GM12891 (cell line): ENCODE measurements at places on chromosomes 12 and 14.

DNA sequence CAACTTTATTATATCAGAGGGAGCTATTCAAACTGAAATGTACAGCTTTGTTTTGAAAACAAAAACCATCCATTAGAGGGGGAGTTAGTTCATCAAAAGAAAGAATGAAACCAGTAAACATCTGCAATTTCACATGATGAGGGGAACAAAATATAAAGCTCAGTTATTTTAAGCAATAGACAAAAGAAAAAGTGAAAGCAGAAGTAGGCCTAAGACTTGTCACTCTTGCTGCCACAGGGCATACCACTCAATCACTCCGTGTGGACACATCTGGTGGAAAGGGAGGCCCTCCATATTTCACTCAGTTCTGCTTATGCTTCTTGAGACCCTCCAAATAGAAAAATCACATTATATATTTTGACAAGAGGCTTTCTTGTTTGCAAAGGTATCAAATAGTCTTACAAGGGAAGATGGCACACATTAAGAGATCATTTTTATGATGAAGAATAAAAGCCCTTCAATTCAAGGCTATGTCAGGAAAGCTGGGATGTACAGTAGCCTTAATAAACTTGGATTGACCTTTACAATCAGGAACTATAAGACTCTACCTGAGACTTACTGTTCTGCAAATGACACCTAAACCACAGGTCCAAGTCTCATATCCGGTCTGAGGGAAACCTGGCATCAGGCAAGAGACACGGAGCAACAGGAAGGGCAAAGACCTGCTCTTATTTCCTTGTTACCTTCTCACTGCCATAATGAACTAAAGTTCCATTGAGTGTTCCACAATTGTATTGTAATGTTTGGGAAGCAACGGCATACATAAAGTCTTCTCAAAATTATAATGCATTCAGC is 222.5 kb upstream of the GRIP1 start:
- DNase-seq, result peak; percentile 4

GRCh38 chr12:63935361-63935760 is 90.9 kb downstream of the SRGAP1 start:
- DNase-seq, result no peak

GRCh38 chr14:101028971-101029667 is 125.6 kb upstream of the RTL1 start:
- DNase-seq, result no peak

DNA sequence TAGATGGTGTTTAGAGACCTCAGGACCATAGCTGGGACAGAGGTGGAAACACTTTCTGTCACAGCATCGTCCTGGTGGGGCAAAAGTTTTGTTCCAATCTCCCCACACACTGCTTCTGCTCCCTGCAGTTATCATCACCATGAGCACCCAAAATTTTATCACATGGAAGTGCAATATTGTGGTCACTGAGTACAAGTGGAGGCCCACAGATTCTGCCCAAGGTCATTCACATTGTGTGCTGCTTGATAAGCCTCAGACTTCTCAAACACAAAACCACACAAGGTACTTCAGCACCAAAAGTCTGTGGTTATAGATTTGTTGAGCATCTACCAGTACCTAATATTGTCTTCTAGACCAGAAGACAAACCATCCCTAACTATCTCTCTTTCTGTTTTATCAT is 554 bp upstream of the KRT77 start:
- DNase-seq, result no peak

GRCh38 chr12:65885716-65886115 is 61.4 kb downstream of the HMGA2 start:
- DNase-seq, result no peak

DNA sequence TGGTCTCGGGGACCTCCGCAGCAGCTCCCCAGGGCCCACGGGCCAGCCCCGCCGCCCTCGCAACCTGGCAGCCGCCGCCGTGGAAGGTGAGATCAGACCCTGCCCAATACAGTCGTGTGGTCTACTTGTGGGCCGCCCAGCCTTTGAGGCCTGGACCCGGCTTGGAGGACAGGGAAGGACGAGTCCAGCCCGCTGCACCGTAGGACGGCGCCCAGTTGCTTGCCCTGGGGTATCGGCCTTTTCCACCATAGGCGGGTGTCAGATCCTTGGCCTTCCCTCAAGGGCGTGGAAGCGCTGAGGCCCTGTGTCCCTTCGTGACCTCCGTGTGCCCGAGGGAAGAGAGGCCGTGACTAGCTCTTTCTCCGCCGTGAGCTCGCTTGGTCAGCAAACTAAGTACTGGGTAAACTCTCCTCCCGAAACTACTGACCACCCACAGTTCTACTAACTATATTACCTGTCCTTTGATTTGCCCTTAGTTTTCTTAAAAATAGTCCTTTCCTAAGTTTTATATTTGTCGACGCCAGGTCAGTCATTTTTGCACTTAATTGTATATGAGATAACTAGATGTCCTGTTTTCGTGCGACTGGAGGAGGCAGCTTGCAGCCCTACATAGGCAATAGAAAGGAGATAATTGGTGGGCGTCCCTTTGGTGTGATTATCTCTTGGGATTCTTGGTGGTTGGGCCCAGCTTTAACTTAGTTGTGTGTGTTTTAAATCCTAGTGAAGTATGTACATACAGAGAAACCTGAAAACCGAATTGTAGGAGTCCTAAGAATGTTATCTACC is 757 bp downstream of the SLC25A3 start:
- DNase-seq, result no peak
